ENCODE measurements at places on chromosomes 3 and 15. TPM values are rescaled to one million over a fixed set of nuclear protein-coding genes. Genes with fewer than 3 reads are reported as not detected.

The GOLGA6B gene
- not detected for total RNA-seq

The MAP4 gene
- total RNA-seq = 129 TPM

GRCh38 chr3:191882289-191882688 is 421.3 kb downstream of the PYDC2 start:
- no peak for DNase-seq

DNA sequence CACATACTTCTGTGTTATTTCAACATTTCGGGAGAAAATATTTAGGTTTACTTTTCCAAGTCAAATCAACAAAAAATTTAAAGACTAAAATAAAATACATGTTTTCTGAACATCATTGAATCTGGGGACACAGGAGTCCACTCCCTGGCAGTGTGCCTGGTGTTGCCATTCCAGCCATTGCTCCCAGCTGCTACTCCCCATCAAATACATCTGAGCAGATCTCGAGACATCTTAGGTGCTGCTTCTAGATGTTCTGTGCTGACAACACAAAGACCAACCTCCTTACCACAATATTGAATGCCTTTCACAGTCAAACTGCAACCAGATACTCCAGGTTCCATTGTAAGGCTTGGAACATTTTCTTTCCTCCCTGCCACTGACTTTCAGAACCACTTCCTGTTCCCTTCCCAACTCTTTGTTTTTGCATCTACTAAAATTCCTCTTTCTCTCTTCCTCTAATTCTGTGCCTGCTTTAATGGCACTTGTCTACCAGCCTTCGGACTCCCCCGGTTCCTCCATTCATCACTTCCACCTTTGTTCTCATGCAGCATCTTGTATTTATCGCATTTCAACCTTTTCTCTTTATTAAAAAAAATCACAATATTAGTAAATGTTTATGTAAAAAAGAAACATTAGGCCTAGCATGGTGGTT is 81.1 kb upstream of the SLC4A7 start:
- DNase-seq = no peak

Data from natural killer cell treated with Interleukin-12 subunit alpha and Interleukin-12 subunit beta and Interleukin-15 and Interleukin-18, amount 100 ng/mL, for 72 hours (primary cell).